ENCODE measurements at places on chromosomes 16 and 17.

- peak; percentile 72 for DNase-seq
Measured at GRCh38 chr16:48537909-48538745, 71.9 kb downstream of the N4BP1 start.

GRCh38 chr17:57404073-57404472, 147.8 kb downstream of the MSI2 start:
- DNase-seq = no peak

GRCh38 chr17:17947966-17948365, 24.2 kb downstream of the TOM1L2 start:
- no peak for DNase-seq

- no peak for DNase-seq
Measured at GRCh38 chr16:17776888-17777287, 306.1 kb upstream of the XYLT1 start.

DNA sequence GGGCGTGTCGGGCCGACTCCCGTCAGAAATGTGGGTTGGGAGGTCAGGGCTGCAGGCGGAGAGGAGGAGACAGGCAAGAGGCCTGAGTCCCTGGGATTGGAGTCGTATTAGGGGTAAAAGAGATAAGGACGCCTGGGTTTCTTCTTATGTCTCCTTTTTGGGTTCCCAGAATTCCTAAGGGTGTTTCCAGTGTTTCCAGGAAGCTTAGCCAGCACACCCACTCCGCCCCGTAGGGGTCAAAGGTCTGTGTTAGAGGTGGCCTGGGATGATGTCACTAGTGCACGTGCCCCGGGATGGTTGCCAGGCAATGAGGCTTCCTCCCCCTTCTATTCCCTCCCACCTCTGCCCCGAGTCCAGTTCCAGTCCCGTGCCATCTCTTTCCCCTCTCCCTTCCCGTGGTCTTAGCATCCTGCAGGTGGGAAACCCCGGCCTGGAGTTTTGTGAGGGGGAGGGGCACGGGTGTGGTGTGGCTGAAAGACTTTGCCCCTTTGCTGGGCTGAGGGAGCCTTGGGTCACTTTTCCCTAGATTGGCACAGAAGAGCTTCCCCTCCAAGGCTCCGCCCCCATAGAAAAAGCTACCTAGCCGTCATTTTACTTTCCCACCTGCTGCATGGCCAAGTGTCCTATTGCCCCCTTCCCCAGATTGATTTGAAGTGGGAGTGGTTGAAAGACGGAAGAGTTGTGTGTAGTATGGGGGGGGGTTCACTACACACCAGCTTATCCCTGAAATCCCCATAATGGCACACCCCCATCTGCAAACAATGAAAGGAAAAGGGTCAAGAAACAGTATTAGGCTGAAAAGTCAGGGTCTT, 2.8 kb downstream of the KDM6B start:
- peak; percentile 96 for DNase-seq

- no peak for DNase-seq
Measured at GRCh38 chr17:63735691-63736090, 5.9 kb downstream of the STRADA start.
